ENCODE measurements at places on chromosomes 1 and 21.

DNA sequence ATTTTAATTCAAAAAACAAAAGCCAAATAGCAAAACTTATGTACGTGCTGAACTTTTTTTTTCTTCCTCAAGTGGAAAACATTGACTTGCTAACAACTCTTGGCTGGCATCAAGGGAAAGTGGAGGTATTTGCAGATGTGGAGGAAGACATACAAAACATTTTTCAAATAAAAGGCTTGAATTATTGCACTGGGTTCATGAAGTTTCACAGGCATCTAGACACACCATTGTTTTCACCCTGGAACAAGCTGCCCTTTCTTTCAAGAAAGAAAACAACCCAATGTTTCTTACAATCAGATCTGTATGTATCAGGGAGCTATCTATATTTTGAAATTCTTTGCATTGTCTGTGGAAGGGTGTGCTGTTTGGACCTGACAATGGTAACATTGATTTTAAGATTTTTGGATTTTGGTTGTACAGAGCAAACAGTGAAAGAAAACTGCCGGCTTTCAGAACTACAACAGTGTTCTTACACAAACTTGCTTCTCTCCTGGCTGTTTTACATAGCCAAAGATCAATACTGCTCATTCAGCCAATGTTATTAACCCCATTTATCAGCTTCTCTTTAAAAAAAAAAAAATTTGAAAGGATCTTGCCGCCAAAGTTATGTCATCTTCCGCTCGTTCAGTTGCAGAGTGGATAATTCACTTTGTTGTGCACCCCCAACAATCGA, 187.7 kb upstream of the FOXD3 start:
- DNase-seq, result no peak
- no peaks in the 10 kb centered on the region for H3K36me3 ChIP-seq
- H3K4me3 ChIP-seq, result no peak overlapping the region
- no peak overlapping the region for H3K27ac ChIP-seq

DNA sequence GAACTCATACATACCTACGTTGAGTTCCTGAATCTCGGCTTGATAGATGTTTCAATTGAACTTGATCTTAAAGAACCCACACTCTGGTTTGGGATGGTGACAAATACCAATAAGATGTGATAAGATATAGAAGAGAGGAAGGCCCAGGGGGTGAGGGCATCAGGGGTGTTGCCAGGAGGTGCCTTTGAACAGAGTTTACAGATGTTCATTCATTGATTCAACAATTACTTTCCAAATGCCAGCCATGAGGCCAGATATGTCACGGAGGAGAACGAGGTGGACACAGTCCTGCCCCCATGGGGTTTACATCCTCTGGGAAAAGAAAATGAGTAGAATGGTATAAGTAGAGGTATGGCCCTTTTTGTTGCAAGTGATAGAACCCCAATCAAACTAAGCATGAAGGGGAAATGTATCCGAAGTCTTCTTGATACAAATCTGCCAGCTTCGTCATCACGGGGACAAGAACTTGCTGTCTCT, 659 bp downstream of the LRRC71 start:
- peaks cover 3% of the 10 kb centered on the region for H3K36me3 ChIP-seq
- peaks cover 91% of the 10 kb centered on the region for H3K27me3 ChIP-seq
- no peak overlapping the region for H3K27ac ChIP-seq
- no peak for DNase-seq
- no peak overlapping the region for H3K4me3 ChIP-seq

GRCh38 chr1:6831366-6831765, 46.1 kb downstream of the CAMTA1 start:
- peaks cover 14% of the 10 kb centered on the region for H3K4me1 ChIP-seq
- no peak overlapping the region for H3K27ac ChIP-seq
- peaks cover 60% of the 10 kb centered on the region for H3K36me3 ChIP-seq
- H3K4me3 ChIP-seq, result no peak overlapping the region
- H3K27me3 ChIP-seq, result no peaks in the 10 kb centered on the region
- DNase-seq, result no peak

DNA sequence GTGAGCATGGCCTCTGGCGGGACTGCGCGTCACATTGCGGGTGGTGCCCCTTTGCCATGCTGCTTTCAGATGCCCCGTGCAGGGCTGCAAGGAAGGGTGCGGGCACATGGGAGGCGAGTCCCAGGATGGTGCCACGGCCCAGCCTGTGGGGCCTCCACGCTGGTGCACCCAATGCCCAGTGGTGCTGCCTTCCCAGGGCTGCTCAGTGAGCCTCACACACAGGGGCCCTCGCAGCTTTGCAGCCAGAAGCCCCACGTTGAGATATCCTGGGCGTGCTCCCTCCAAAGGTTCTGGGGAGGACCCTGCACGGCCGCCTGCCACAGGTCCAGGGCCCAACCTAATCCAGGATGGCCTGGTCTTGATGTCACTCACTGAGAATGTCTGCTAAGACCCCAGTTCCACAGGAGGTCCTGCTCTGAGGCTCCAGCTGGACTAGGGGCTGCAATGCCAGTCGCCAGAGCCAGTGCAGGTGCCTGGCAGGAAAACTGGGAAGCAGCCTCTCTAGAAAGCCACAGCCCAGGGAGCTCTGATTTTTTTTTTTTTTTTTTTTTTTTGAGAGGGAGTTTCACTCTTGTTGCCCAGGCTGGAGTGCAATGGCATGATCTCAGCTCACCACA, 34.1 kb upstream of the PRSS38 start:
- peaks cover 12% of the 10 kb centered on the region for H3K4me1 ChIP-seq
- H3K4me3 ChIP-seq, result no peak overlapping the region
- no peak overlapping the region for H3K27ac ChIP-seq
- no peak for DNase-seq

DNA sequence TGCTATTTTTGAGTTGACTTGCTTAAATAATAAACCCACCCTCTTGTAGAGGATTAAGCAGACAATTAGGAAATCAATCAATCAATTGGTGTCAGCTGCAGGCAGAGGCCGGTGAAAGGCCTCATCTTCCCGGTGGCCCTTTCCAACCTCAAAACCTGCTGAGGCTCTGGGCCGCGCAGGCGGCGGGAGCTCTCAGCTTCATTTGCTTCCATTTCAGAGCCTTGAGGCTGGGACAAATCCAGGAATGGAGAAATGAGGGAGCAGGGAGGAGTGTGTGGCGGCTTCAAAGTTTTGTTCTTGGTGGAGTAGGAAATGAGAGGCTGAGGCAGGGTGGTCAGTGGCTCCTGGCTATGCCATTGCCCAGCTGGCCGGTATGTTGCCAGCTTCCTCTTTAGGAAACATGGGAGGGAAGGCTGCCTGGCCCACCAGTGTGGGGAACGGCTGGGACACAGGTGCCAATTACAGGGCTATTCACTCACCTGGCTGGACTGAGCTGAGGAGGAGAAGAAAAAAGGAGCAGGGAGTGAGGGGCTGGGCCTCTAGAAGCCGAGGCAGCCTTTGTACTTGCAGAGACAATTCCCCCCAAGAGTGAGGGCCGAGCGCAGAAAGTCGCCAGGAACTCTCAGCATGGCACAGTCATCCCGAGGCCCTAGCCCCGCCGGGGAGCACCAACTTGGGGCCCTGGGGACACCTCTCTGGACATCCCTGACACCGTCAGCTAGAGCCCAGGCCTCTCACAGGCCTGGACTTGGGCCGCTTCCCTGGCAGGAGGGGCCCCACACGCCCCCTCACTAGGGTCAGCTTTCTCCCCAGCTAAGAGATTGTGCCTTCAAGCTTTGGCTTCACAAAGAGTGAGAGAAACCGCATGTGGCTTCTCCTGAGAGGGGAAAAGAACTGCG, 4.4 kb downstream of the POU3F1 start:
- peaks cover 70% of the 10 kb centered on the region for H3K27me3 ChIP-seq
- no peak overlapping the region for H3K27ac ChIP-seq
- no peak overlapping the region for H3K4me3 ChIP-seq

All from naive thymus-derived CD8-positive, alpha-beta T cell (primary cell).